ENCODE measurements at places on chromosomes 13 and 19.

DNA sequence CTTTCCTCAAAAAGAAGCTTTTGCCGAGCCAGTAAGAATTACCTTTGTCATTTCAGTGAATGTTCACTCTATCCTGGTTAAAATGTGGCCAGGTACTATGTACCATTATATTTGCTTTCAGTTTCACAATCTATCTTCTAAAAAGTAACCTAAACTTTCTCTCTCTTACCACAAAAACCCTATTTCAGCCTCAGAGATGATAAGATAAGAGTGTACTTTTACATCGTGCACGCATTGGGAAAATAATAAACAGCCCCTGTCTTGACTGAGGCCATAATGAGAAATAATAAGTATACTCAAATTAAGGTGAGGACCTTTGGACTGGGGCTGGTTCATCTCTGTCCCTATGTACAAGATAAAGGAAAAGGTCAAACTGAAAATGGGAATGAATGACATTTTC, 77.7 kb downstream of the ZNF726 start:
- H3K27ac ChIP-seq = no peak overlapping the region
- no peak for DNase-seq
- no peaks in the 10 kb centered on the region for H3K4me1 ChIP-seq

- H3K4me1 ChIP-seq = no peaks in the 10 kb centered on the region
- no peak overlapping the region for H3K27ac ChIP-seq
- H3K36me3 ChIP-seq = no peaks in the 10 kb centered on the region
- no peak for DNase-seq
Measured at GRCh38 chr19:36254848-36255247, 39.9 kb downstream of the ZNF146 start.

GRCh38 chr19:3184847-3185460, 776 bp upstream of the NCLN start:
- no peak overlapping the region for H3K27ac ChIP-seq
- peaks cover 4% of the 10 kb centered on the region for H3K4me1 ChIP-seq
- peak overlapping the region; percentile 89 for H3K4me3 ChIP-seq
- peak; percentile 33 for DNase-seq
- H3K27me3 ChIP-seq = no peaks in the 10 kb centered on the region
- peaks cover 5% of the 10 kb centered on the region for H3K36me3 ChIP-seq

DNA sequence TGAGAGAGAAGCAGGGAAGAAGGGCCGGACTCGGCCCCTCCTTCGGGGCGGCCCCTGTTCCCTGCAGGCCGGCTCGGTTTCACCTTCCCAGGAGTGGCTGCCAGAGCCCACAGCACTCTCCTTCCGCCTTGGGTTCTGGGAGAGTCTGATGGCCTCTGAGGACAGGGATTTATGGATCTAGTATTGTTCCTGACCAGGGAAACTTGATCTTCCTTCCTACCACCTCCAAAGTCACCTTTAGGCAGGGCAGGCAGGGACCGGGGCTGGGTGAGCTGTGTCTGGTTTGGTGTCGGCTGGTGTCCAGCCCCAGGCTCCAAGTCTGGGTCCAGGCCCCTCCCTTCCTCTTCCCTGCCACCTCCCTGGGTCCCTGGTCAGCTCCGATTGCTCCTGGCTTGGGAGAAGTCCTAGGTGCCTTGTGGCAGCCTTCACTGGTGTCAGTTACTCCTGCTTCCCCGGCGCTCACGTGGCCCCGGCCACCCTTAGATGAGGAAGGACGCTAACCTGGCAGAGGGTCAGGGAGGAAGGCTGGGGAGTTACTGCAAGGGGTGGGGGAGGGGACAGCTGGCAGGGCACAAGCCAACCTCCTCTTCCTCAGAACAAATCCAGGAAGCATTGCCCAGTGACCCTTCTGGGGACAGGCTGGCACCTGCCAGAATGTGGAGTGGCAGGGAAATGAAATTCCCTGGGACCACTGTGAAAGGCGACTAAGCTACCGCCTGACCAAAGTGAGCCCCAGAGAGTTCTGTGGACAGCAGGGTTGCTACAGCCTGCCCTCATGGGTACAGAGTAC, 18.8 kb downstream of the RFX1 start:
- H3K27me3 ChIP-seq = no peaks in the 10 kb centered on the region
- no peak overlapping the region for H3K4me3 ChIP-seq
- peaks cover 2% of the 10 kb centered on the region for H3K36me3 ChIP-seq
- H3K4me1 ChIP-seq = peaks cover 17% of the 10 kb centered on the region
- peak overlapping the region; percentile 44 for H3K27ac ChIP-seq

DNA sequence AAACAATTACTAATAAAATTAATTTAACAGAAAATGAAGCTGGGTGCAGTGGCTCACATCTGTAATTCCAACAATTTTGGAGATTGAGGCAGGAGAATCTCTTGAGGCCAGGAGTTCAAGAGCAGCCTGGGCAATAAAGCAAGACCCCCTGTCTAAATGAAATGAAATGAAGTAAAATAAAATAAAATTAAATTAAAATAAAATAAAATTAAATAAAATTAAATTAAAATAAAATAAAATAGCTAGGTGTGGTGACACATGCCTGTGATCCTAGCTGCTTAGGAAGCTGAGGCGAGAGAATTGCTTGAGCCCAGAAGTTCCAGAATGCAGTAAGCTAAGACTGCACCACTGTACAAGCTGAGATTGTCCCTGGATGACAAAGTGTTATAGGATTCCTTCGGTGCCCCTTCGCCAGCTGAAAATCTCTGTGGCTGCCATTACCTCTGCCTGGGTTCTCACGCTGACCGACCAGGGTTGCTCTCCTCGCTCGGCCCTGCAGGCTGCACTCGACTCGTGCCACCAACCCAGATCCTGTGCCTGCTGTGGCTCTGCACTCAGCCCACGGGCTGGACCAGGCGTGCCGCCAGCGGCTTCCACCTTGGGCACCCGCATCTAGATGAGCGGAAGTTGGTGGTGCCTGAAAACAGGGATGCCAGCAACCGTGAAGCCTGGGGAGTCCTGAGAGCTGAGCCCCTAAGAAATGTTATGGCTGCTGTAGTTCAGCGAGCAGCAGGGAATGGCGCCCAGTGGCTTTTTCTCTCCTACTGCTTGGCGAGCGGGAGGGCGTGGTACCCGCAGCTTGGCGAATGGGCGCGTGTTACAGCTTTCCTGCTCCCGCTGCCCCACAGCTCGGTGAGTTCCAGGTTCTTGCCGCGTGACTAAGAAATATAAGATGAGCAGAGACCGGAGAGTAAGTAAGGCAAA, 539.2 kb upstream of the PCDH9 start:
- H3K4me1 ChIP-seq = no peaks in the 10 kb centered on the region
- DNase-seq = no peak
- H3K36me3 ChIP-seq = no peaks in the 10 kb centered on the region
- H3K27ac ChIP-seq = no peak overlapping the region
- no peak overlapping the region for H3K4me3 ChIP-seq

GRCh38 chr13:99944102-99944501, 27.5 kb downstream of the ZIC5 start:
- H3K36me3 ChIP-seq = no peaks in the 10 kb centered on the region
- DNase-seq = no peak

DNA sequence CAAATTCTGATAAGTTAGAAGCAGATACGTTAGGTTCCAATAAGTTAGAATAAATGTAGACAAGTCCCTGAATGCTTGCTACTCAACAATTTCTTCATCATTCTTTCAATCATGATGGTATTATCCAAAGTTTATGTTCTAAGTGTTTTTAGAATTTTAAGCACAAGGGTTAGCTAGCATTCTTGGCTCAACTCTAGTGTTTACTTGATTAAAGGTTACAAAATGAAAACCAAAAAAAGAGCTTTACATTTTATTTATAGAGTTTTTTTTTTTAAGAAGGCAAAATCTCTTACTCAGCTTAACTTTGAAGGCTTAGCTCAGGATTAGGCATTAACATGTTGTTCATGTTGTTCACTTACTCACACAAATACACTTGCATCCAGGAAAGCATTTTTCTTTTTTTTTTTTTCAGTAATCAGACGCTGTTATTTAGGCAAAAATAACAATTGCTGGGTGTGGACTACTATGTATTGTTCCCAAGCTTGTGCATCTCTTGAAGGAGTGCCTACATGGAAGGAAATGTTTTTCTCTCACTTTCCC, 420.6 kb downstream of the DCT start:
- no peak overlapping the region for H3K27ac ChIP-seq
- H3K4me3 ChIP-seq = no peak overlapping the region
- no peaks in the 10 kb centered on the region for H3K4me1 ChIP-seq
- no peaks in the 10 kb centered on the region for H3K27me3 ChIP-seq

DNA sequence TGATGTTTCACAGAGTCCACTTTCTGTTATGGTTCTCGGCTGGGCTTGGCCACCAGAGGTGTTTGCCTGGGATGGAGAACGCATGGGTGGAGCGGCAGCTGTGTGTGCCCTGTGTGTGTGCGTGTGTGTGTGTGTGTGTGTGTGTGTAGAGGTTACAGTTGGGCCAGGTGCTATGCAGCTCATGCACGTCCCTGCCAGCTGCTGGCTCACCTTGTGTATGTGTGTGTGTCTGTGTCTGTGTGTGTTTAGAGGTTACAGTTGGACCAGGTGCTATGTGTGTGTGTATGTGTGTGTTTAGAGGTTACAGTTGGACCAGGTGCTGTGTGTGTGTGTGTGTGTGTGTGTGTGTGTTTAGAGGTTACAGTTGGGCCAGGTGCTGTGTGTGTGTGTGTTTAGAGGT, 33.0 kb upstream of the PEG3 start:
- no peaks in the 10 kb centered on the region for H3K36me3 ChIP-seq
- H3K27ac ChIP-seq = no peak overlapping the region
- no peak overlapping the region for H3K4me3 ChIP-seq
- H3K27me3 ChIP-seq = no peaks in the 10 kb centered on the region

- H3K4me1 ChIP-seq = no peaks in the 10 kb centered on the region
- no peaks in the 10 kb centered on the region for H3K27me3 ChIP-seq
- DNase-seq = no peak
- H3K27ac ChIP-seq = no peak overlapping the region
Measured at GRCh38 chr13:50677687-50678463, 165.6 kb downstream of the DLEU7 start.

- peaks cover 19% of the 10 kb centered on the region for H3K36me3 ChIP-seq
- H3K4me1 ChIP-seq = no peaks in the 10 kb centered on the region
Measured at GRCh38 chr19:52307275-52307674, 10.3 kb downstream of the ZNF480 start.

GRCh38 chr19:47002106-47002766, 17.4 kb upstream of the NPAS1 start:
- peaks cover 4% of the 10 kb centered on the region for H3K4me1 ChIP-seq
- H3K27me3 ChIP-seq = no peaks in the 10 kb centered on the region
- H3K36me3 ChIP-seq = peaks cover 22% of the 10 kb centered on the region
- DNase-seq = no peak
- H3K4me3 ChIP-seq = no peak overlapping the region
- no peak overlapping the region for H3K27ac ChIP-seq

DNA sequence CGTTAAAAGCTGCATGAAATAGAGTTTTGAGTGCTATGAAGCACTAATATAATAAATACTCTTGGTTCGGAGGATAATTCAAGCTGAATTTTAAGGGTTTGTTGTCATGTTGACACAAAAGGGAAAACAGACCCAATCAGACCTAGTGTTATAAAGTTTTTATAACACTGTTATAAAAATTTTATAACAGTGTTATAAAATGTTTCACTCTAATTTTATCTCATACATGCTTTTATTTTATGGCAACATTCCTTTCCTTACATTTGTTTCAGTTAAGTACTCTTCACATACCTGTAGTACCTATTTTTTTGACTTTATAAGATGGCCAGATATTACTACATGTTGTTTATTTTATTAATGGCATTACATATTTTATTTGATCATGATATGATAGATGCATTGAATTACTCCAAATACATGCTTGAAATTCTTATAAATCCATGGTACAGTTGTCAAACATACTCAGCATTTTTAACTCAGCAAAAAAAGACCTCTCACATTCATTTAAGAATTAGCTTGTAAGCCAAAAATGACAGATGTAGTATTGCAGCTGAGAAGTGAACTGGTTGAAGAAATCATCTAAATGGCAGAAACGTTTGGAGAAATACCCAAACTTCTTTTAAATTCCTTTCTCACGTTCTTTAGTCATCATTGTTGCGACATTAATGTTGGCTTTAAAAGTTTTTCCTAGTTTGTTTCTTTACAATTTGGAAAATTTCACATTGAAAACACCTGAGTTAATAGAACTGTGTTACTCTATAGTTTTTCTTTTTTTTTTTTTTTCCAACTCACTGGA, 104.5 kb downstream of the PIBF1 start:
- no peaks in the 10 kb centered on the region for H3K27me3 ChIP-seq
- no peak for DNase-seq
- no peaks in the 10 kb centered on the region for H3K4me1 ChIP-seq

DNA sequence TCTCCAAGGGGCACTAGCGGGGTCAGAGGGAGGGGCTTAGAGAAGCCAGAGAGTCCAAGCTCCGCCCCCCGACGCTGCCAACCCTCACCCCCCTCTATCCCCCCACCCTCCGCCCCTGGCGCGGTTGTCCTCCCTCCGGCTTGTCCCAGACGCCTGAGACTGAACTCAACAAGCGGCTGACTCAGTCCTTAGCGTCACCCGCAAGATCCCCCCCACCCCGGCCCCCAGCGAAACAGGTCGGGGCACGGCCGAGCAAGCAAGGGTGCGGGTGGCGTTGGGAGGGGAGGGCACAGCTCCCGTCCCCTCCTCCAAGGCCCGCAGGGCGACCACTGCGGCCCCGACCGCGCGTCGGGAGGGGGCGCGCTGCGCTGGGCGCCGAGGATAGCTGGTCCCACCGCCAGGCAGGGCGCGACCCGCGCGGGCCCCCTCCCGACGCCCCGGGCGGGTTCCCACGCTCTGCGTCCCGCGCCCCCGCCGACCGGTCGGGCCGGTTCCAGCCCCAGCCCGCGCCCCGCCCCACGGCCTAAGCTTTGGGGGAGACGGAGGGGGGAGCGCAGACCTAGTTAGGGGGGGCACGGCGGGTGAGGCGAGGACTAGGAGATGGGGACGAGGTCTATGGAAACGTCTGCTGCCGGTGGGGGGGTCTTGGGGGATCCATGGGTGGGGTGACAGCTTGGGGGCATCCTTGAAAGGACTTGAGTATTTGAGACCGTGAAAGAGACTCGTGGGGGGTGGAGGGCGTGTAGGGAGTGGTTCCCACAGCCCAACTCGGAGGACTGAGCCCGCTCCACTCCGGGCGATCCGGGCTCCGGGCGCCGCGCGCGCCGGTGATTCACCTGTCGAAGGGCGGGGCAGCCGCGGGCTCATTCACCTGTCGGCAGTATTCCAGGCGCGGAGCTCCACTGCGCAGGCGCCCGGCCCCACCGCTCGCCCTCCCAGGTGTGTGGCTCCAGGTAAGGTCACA, 5.1 kb downstream of the NOTCH3 start:
- H3K4me3 ChIP-seq = peak overlapping the region; percentile 32
- H3K4me1 ChIP-seq = peaks cover 8% of the 10 kb centered on the region
- H3K27ac ChIP-seq = no peak overlapping the region
- peaks cover 26% of the 10 kb centered on the region for H3K36me3 ChIP-seq

DNA sequence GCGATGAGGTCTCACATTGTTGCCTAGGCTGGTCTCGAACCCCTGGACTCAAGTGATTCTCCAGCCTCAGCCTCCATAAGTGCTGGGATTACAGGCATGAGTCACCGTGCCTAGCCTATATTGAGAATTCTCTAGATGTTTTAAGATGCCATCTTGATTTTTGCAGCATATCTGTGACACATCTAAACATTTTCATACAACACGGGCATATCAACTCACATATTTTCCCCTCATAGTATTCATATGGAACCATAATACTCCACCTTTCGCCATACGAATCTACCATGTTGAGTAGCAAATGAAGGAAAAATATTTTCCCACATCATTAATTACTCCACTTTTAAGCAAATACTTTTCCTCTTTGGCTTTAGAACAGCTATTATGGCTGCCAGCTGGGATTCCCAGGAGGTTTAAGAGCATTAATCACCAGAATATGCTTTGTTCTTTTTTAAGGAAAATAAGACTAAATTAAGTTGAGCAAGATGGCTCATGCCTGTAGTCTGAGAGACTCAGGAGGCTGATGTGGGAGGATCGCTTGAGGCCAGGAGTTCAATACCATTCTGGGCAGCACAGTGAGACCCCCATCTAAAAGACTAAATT, 56.9 kb upstream of the GTF2F2 start:
- H3K27me3 ChIP-seq = no peaks in the 10 kb centered on the region
- H3K4me3 ChIP-seq = no peak overlapping the region
- H3K4me1 ChIP-seq = no peaks in the 10 kb centered on the region
- no peak for DNase-seq
- H3K36me3 ChIP-seq = no peaks in the 10 kb centered on the region
